ENCODE measurements at places on chromosomes 5 and 9.

GRCh38 chr9:98540476-98540875 lies 168.3 kb downstream of the GABBR2 start:
- no peak for DNase-seq

- DNase-seq: no peak
These were observed 20.8 kb downstream of the ASS1 start for GRCh38 chr9:130465383-130466096.

GRCh38 chr5:115418788-115419187 lies 122.3 kb upstream of the CCDC112 start:
- no peak for DNase-seq

DNA sequence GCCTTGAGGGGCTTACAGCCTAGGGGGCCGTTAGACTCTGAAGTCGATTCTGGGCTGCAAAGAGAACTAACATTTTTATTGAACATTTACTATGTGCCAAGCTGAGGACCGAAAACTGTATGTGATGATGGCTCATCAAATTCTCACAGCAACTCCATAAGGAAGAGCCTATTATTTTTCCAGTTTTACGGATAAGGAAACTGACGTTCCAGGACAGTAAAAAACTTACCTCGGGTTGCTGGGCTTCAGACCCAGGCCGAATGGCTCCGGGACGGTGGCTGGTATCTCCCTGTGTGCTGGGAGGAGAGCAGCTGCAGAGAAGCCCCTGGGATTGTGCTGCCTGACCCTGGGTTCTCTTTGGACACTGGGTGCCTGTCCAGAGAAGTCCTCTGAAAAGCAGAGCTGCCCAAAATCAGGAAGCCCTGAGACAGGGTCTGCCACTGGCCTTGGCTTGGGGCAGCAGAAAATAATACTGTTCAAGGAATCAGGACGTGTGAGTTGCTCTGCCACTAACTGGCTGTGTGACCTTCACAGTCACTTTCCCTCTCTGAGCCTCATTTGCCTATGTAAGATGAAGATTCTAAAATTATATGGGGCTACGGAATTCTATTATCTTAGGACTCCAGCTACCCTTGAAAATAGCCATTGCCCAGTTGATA lies 116.3 kb upstream of the CPEB4 start:
- no peak for DNase-seq

DNA sequence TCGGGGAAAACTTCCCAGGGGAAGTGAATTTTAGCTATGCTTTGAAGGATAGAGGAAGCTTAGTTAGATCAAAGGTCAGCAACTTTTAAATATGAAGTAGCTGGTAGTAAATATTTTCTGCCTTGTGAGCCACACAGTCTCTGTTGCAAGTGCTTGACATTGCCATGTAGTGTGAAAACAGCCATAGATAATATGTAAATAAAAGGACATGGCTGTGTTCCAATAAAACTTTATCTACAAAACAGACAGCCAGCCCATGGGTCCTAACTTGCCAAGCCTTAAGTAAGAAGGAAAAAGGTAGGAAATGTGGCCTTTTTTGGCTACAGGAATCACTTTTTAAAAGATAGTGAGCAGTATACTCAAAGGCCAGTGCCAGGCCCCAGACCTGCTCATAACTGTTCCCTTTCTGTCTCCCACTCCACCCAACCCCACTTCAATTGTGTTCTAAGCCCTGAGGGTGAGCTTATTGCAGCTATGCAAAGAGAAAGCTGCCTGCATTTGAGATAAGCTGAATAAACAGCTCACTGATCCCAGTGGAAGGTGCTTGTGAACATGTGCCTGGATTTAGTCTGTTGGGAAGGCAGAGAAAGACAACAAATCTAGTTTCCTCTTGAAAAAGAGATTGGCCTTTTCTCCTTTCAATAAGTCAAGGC lies 113.0 kb upstream of the TRIM32 start:
- DNase-seq: no peak

DNA sequence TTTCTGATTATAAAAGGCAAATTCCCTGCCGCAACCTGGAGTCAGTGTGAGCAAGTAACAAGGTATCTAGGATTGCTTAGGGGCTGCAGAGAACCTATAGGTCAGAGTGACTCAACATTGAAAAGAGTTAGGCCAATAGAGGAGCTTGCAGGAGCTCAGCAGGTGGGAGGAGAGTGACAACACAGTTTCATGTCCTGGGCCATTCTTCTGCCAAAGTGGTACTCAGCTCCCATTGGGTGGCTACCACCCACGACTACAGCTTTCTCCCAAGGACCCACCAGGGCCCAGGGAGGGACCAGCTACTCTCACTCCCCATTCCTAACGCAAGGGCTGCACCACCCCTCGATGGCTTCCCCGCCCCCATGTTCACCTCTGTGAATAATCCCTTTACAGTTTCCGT lies 86.7 kb upstream of the SPATA31C2 start:
- no peak for DNase-seq

GRCh38 chr9:33102551-33103210 lies 26.2 kb upstream of the SMU1 start:
- DNase-seq: no peak

DNA sequence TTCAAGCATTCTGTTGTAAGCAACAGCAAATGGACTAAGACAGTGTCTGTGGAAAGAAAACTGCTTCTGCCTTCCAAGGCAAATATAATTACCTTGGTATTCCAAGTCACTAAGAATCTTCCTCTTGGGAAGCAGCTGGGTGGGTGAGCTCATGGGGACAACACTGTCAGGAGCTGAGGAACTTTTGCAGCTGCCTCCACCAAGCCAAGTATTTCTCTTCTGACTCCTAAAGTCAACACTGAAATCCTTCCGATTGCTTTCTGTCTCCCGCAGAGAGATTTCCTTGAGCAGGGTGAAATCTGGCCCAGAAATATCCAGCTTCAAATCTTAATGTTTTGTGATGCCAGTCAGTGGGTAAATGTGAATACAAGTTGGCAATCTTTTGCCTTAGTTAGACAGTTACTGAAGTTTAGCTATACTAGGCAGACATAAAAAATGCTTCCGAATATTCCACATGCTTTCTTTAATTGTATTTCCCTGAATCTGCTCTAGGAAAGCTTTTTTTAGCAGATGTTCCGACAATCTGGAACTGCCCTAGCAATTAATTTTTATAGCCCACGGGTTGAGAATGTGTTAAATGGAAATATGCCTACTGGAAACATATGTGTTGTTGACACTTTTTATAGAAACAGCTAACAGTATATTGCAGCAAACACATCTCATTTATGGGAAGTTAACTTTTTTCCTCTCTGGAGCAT lies 369.9 kb upstream of the DAB2 start:
- DNase-seq: no peak

DNA sequence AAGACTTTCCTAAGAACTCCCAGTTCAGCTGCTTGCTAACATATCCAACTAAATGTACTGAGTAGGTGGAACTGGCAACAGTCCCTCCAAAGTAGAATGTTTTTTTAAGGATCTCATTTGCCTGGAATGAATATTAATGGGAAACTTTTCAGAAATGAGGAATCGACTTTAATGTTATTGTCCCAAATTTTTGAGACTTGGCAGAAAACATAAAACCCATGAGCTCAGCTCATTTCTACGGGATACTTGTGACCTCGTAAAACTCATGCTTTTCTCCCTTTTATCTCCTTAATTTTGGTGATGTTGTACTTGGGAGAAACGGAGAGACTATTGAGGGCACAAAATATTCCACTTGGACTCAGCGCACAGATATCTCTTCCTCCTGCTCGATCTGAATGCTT lies 296.8 kb downstream of the EBF1 start:
- DNase-seq: no peak

DNA sequence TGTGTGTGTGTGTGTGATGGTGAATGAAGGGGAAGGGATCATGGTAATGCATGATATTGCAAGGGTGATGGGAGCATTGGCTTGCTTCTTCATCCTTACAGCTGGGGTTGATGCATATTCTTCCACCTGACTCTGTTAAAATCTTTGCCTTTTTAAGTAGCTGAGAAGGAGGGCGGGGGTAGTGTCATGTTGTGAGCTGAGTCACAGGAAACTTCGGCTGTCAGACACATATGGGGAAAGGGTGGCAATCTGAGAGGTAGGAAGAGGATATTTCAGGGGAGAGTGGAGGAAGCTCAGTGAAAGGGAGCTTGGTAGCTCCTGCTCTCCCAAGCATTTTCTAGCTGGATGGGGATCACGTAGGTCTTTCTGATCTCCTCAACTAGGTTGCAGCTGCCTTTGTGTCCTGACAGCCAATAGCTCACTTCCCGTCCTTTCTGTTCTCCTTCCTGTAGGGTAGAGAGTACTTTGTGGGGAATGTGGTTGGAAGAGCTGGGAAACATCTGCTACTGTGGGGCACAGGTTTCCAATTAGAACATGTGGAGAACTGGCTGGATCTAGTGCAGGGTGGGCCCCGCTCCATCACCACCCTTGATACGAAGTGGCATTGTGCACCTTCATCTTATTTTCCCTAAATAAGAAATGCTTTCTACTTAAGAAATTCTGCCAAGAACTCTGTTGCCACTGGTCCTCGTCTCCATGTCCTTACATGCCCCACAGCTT lies 18.1 kb upstream of the CLK4 start:
- DNase-seq: no peak

DNA sequence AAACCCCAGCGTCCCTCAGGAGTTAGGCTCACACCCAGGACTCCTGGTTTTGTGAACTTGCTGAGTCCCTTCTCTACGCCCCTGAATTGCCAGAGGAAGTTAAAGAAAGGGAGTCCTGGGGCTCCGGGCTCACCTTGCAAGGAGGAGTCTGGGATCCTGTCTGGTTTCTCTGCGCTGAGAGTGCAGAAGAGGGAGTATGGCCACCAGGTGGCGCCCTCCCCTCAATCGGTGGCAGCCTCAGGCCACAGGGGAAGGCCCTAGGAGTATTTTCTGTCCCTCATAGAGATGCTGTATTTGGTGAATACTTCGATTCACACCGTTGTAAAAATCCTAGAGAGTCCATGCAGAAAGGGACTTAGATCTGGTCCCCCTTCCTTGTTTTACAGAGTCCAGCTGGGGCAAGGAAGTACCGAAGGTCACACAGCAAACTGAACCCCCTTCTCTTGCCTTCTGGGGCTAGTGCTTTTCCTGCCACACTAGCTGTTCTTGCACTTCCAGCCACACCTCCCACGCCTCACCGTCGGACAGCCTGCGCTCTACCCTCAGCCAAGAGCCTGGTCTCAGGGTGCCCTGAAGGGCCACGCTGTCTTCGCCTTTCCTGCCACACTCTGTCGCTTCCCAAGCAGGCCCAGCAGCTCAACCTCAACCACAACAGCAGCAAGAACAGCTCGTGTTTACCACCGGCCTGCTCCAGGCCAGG lies 10.2 kb downstream of the HAND1 start:
- DNase-seq: peak; percentile 86

- no peak for DNase-seq
These were observed 173.6 kb upstream of the IER5L start for GRCh38 chr9:129351642-129352145.

GRCh38 chr9:129240581-129241211 lies 62.6 kb upstream of the IER5L start:
- DNase-seq: no peak

DNA sequence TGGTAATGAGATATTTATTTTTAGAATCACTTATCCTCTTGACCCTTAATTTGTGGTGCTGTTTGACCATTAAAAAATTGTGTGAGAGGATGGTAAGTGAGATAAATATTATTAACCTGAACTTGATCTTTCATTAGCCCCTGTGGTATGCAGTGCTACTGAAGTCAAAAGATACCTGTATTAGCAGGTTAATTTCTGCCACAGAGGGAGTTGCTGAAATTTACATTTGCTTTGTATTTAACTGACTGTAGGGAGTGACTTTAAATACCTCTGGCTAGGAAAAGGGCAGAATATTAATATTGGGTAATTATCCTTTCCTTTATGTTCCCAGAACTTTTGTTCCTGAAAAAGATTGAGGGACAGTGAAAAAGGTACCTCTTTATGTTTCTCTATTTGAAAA lies 133.6 kb downstream of the CHSY3 start:
- DNase-seq: no peak

GRCh38 chr9:120071760-120072159 lies 508.2 kb downstream of the CDK5RAP2 start:
- no peak for DNase-seq

DNA sequence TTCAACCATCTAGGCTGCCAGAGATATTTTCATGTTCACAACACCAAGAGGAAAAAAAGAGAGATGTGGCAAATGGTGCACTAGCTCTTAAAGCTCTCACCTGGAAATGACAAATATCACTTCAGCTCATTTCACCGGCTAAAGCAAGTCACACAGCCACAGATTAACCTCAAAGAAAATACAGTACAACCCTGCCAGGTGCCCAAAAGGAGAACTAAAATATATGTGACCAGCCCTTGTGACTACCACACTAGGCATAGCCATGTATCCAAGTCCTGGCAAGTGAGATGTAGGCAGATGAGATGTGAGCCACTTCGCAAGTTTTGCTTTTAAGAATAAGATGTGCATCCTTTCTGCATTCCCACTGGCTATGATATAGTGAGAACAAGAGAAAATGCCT lies 41.4 kb downstream of the AGTPBP1 start:
- no peak for DNase-seq

DNA sequence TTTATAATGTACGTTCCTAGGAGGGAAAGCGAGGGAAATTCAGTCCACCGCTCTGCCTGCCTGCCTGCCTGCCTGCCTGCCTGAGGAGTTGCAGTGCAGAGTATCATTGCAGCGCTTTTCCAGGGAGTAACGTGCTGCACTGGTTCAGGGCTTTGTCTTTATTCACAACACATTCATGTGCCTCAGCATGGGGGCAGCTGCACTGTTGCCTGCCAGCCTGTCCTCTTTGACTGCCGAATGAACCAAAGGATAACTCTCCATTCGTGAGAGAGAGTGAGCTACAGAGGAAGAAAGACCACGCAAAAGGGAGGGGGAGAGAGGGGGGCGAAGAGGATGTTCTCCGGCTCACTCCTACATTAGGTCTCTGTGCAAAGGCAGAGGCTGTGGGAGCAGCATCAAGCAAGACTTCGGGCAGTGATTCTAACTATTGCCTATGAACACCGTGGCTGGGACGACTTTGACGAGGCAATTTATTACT lies 791.2 kb downstream of the MAT2B start:
- DNase-seq: no peak

- no peak for DNase-seq
These were observed 62.0 kb downstream of the USP20 start for GRCh38 chr9:129897263-129897662.

DNA sequence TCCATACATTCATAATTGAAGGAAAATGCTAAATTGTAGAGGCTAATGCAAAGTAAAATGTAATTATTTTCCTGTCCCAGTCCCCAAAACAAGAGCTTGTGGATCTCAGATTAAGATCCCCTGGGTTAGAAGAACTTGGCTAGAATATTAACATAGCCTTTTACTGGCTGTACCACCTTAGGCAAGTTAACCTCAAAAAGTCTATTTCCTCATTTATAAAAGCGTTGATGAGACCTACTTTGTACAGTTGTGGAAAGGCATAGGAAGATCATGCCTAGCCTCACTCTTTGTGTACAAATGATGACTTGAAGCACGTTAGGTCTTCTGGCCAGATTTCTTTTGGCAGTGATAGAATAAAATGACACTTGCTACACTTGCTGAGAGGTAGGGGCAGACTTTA lies 97.2 kb downstream of the F2RL2 start:
- DNase-seq: no peak
